ENCODE measurements at places on chromosomes 4 and X. TPM values are rescaled to one million over a fixed set of nuclear protein-coding genes. Genes with fewer than 3 reads are reported as not detected.
A peak's percentile ranks its signal among the peaks of the same experiment; 100 is the strongest.

DNA sequence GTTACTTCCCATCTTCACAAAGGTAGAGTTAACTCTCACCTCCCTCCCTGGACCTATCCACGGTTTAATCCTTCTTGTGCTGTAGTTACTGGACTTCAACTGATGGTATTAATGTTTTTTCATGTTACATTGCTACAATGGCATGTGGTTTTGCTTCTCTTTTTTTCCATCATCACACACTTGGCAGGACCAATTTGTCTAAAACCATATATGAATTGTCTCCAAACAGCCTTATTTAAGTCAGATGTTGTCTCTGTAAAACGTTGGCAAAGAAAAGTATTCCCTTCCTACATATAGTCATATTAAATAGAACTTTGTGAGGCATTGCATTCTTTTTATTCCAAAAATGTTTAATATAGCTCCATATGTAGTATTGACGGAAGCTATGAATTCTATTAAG, 15.5 kb downstream of the PRRG1 start:
- no peak for DNase-seq
- H3K36me3 ChIP-seq: no peaks in the 10 kb centered on the region
- no peaks in the 10 kb centered on the region for H3K27me3 ChIP-seq
- no peaks in the 10 kb centered on the region for H3K4me1 ChIP-seq

Gene MAGEB1
- total RNA-seq: not detected

DNA sequence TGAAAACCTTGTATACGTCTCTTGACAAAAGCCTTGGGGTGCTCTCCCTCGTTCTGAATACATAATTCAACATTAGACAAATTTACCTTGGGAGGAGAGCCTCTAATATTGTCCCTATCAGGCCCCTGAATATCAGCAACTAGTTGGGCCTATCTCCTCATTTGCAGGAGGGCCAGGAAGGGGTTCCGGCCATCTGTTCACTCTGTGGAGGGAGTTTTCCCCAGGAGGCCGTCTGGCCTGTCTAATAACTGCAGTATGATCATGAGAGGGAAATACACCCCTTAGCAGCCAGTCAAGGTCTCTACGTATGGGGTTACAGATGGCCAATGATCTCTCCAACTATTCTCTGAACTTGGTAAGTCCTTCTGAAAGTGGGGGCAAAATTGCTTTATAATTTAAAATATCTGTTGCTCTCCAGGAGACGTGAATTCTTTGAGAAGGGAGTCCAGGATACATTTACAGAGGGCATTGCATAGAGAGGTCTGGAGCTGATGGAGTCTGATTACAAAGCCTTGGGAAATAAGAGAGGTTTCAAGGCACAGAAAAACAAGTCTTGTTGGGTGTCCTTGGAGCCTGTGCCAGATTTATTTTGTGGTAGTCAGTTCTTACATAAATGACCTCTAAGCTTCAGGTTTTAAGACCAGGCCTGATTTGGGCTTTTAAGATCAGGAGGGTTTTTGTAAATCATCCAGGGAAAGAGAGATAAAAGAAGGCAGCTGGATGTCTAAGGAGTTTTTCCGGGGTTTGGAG, 48.2 kb upstream of the UXT start:
- no peak overlapping the region for H3K4me3 ChIP-seq
- H3K27ac ChIP-seq: no peak overlapping the region
- DNase-seq: no peak
- H3K36me3 ChIP-seq: no peaks in the 10 kb centered on the region

- H3K4me1 ChIP-seq: no peaks in the 10 kb centered on the region
- DNase-seq: no peak
- H3K4me3 ChIP-seq: no peak overlapping the region
- no peak overlapping the region for H3K27ac ChIP-seq
Observed at GRCh38 chr4:4433941-4434340, 47.0 kb downstream of the NSG1 start.

Gene GUCY1A1
- total RNA-seq: 35.8 TPM

DNA sequence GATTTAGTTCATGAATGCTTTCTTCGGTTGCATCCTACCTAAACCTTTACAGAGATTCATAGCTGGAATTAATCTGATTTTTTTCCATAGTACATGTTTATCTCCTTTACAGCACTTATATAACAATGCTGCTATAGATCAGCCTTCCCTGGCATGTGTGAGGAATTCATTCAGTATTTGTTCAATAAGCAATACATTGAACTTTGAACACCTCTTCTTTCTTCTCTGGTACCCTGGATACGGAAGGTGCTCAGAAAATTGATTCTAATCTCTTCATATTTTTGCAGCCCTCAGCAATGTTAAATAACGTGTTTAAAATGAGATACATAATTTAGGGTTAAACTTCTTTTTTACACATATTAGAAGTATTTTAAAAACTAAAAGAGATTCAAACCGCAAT, 467.4 kb downstream of the TRIML1 start:
- H3K4me1 ChIP-seq: no peaks in the 10 kb centered on the region
- no peaks in the 10 kb centered on the region for H3K27me3 ChIP-seq
- no peaks in the 10 kb centered on the region for H3K36me3 ChIP-seq
- no peak for DNase-seq

GRCh38 chr4:73344106-73344505, 60.0 kb upstream of the ALB start:
- H3K4me1 ChIP-seq: no peaks in the 10 kb centered on the region
- no peak overlapping the region for H3K4me3 ChIP-seq
- H3K27ac ChIP-seq: no peak overlapping the region
- no peaks in the 10 kb centered on the region for H3K36me3 ChIP-seq

Gene USP26
- not detected for total RNA-seq

DNA sequence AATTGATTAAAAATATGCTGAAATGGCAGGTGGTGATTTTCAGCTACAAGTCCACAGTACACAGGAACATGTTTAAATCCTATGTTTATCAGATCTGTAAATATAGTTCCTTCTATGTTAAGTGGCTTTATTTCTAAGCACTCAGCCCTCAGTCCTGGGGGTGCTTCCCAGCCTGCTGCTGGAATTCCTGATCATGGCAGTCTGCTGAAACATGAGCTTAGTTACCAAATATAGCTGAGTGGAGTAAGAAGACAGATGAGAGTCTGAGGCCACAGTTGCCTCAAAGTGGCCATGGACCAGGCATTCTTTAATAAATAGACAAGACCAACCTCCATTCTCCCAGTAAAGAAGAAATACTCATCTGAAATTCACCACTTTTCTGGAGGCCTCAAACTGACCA, 17.1 kb upstream of the DDX60 start:
- DNase-seq: no peak
- no peak overlapping the region for H3K27ac ChIP-seq
- H3K4me3 ChIP-seq: no peak overlapping the region
- H3K27me3 ChIP-seq: no peaks in the 10 kb centered on the region
- H3K36me3 ChIP-seq: no peaks in the 10 kb centered on the region
- H3K4me1 ChIP-seq: no peaks in the 10 kb centered on the region

DNA sequence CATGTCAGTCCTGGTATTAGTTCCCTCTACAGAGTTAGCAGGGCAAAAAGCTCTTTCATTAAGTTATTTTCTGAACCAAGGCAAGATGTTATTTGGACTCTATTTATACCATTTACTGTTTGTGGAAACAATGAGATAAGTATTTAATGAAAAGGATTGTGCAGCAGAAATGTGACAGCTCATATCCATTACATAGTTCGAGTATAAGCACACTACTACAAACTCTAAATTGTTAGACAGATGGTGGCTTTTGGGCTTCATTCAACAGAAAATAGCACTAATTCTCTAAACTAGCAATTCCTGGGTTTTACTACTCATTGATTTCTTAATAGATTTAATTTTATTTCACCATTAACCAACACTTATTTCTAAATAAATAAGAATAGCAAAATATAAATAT, 95.2 kb upstream of the ANK2 start:
- no peak overlapping the region for H3K27ac ChIP-seq
- DNase-seq: no peak
- no peaks in the 10 kb centered on the region for H3K27me3 ChIP-seq
- no peak overlapping the region for H3K4me3 ChIP-seq
- no peaks in the 10 kb centered on the region for H3K4me1 ChIP-seq
- no peaks in the 10 kb centered on the region for H3K36me3 ChIP-seq

Gene PAGE2B
- total RNA-seq: not detected

DNA sequence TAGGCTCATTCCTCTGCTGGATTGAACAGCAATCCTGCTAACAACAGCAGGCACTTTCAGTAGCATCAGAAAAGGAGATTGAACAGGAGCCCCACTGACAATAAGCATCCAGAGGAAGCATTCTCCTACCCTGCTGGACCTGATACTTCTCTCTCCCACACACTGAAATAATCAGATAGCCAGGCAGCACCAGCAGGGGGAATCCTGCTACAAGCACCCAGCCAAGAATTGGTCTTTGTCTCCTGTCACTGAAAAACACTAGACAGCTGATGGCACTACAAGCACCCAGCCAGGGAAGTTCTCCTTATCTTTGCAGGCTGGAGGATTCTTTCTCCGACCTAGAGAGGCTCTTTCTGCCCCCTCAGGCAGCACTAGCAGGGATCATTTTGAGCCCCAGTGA, 444.3 kb upstream of the GRIA3 start:
- H3K27ac ChIP-seq: no peak overlapping the region
- H3K36me3 ChIP-seq: no peaks in the 10 kb centered on the region
- no peaks in the 10 kb centered on the region for H3K27me3 ChIP-seq

GRCh38 chrX:130172127-130172845, 524 bp downstream of the RAB33A start:
- H3K36me3 ChIP-seq: no peaks in the 10 kb centered on the region
- peak overlapping the region; percentile 32 for H3K4me3 ChIP-seq
- peaks cover 13% of the 10 kb centered on the region for H3K4me1 ChIP-seq
- H3K27ac ChIP-seq: peak overlapping the region; percentile 47
- H3K27me3 ChIP-seq: peaks cover 8% of the 10 kb centered on the region

Gene PCYT1B
- not detected for total RNA-seq

DNA sequence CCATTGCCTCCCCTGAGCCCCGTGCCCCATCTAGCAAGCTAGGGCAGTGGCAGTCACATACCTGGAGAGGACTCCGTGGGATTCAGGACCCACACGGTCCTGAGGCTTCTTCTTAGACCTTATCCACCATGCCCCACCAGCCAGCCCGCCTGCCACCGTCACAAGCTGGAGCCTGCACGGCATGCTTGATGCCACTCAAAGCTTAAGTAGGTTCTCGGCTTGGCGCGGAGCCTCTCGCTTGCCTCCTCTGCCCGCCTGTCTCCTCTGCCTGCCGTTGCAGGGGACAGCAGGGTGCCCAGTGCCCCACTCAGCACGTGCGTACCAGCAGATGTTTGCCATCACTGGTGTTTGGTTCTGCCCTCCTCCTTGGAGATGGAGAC, 14.1 kb downstream of the PSAPL1 start:
- DNase-seq: no peak
- H3K36me3 ChIP-seq: no peaks in the 10 kb centered on the region
- no peak overlapping the region for H3K4me3 ChIP-seq
- H3K27ac ChIP-seq: no peak overlapping the region

- H3K4me1 ChIP-seq: no peaks in the 10 kb centered on the region
- H3K4me3 ChIP-seq: no peak overlapping the region
- H3K27me3 ChIP-seq: no peaks in the 10 kb centered on the region
Observed at GRCh38 chrX:119643696-119644095, 37.5 kb upstream of the NKRF start.

Gene CFAP47
- 0.14 TPM for total RNA-seq

GRCh38 chr4:144410230-144410783, 235.6 kb upstream of the HHIP start:
- no peak overlapping the region for H3K4me3 ChIP-seq
- no peak overlapping the region for H3K27ac ChIP-seq
- no peak for DNase-seq
- H3K36me3 ChIP-seq: no peaks in the 10 kb centered on the region
- no peaks in the 10 kb centered on the region for H3K4me1 ChIP-seq
- H3K27me3 ChIP-seq: no peaks in the 10 kb centered on the region

DNA sequence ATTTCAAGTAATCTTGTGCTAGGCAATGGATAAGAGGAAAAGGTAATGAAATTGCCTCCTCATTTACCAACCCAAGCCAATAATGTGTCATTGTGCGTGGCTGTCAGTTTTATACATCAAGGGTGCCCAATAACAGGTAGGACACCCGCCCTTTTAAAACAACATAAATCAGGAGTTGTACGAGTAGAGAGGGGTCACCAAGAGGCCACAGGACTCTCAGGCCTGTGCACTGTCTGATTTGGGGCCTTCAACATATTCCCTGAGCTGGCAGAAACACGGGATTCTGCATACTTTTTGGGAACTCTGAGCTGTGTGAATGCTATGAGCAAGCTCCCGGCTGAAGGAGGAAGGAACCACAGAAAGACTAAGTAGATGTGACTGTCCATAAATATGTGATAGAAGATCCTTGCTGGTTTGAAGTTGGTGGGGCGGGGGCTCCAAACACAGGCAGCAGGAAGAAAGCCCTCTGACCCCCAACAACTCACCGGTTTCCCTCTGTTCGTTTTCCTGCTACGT, 82.7 kb upstream of the MAML3 start:
- H3K36me3 ChIP-seq: no peaks in the 10 kb centered on the region
- H3K4me1 ChIP-seq: peaks cover 50% of the 10 kb centered on the region
- no peak overlapping the region for H3K4me3 ChIP-seq
- DNase-seq: no peak
- H3K27ac ChIP-seq: peak overlapping the region; percentile 92
- H3K27me3 ChIP-seq: no peaks in the 10 kb centered on the region

Gene ERVMER34-1
- not detected for total RNA-seq

GRCh38 chrX:3504916-3505315, 158.5 kb upstream of the MXRA5 start:
- H3K27me3 ChIP-seq: no peaks in the 10 kb centered on the region
- no peak overlapping the region for H3K4me3 ChIP-seq
- H3K36me3 ChIP-seq: no peaks in the 10 kb centered on the region
- no peaks in the 10 kb centered on the region for H3K4me1 ChIP-seq
- no peak overlapping the region for H3K27ac ChIP-seq

Gene AMER1
- 8.2 TPM for total RNA-seq

GRCh38 chr4:44319129-44319528, 129.5 kb downstream of the KCTD8 start:
- H3K4me1 ChIP-seq: no peaks in the 10 kb centered on the region
- H3K27ac ChIP-seq: no peak overlapping the region
- no peak overlapping the region for H3K4me3 ChIP-seq
- no peaks in the 10 kb centered on the region for H3K27me3 ChIP-seq
- DNase-seq: no peak
- H3K36me3 ChIP-seq: no peaks in the 10 kb centered on the region

- H3K27ac ChIP-seq: peak overlapping the region; percentile 82
- DNase-seq: no peak
- peak overlapping the region; percentile 39 for H3K4me3 ChIP-seq
- no peaks in the 10 kb centered on the region for H3K27me3 ChIP-seq
- H3K4me1 ChIP-seq: no peaks in the 10 kb centered on the region
Observed at GRCh38 chr4:89298788-89299152, 8.8 kb downstream of the GPRIN3 start.

All from transverse colon (tissue), 4 donors.